Stimulated activated CD8-positive, alpha-beta memory T cell treated with anti-CD3 and anti-CD28 coated beads, Interleukin-4, amount 100 ng/mL, for 48 hours (primary cell): ENCODE measurements at places on chromosomes 5 and 9.

- no peak for DNase-seq
Observed at GRCh38 chr5:5637173-5637572, 214.7 kb downstream of the ICE1 start.

DNA sequence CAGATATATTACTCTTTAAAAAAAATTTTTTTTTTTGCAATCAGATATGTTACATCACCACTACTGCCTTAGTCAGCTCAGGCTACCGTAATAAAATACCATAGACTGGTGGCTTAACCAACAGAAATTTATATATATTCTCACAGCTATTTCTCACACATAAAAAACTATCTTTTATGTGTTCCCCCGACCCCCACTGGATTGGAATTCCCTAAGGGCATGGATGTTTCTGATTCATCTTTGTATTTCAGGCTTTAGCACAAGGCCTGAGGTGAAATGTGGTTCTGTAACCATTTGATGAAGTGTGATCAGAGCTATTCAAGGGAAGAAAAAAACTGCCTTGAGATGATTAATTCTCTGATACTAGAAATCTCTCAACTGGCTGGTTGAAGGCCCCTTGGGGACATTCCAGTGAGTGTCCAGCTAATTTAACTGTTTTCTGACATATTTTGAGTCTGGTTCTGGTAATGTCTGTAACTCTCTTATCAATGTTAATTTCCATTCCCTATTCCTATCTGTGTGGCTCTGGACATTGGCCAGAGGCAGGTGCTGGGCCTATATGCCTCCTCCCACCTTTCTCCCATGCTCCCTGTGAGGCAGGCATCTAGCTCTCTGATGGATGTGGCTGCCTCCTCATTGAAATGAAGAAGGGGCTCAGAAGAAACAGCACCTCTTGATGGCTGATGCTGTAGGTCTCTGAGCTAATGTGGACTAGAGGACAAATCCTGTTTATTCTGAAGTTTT is 2.5 kb downstream of the CD14 start:
- no peak for DNase-seq

- no peak for DNase-seq
Observed at GRCh38 chr5:130939059-130939458, 226.0 kb downstream of the HINT1 start.

GRCh38 chr5:124504081-124504916 is 242.1 kb downstream of the ZNF608 start:
- DNase-seq, result no peak

DNA sequence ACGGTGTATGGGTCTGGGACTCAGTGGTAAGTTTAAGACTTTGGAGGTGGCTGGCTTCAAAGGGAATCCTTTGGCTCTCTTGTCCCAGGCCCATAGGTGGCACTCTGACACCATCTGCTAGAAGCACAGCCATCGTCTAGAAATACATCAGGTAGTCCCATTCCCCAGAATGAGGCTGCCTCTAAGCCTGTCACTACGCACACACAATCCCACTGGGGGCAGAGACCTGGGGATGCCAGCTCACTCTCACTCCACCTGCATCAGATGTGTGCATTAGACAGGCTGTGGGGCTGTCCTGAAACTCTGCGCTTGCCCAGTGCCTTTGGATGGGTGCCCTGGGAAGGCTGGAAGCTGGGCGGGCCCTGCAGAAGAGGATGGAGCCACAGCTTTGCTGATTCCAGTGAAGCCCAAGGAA is 127.5 kb upstream of the PANK3 start:
- DNase-seq, result peak; percentile 34

GRCh38 chr9:116379821-116380220 is 226.2 kb downstream of the PAPPA start:
- no peak for DNase-seq

- no peak for DNase-seq
Observed at GRCh38 chr5:72558383-72558782, 51.2 kb upstream of the ZNF366 start.

DNA sequence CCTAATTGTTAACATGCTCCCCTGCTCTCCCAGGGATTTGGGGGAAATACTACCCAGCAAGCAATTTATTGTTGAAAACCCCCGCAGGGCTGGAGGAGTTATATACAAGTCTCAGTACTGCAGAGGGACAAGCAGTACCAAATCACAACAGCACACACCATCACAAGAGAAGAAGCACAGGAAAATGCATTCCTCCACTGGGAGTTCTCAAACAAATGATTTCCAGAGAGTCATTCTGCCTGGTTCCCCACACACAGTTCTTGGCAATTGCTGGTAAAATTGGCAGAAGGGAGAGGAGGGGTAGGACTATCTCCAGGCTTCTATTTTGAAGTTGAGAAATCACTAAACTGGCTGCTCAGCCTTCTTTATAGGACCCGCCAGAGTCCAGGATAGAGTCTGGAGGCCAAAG is 16.8 kb downstream of the SIL1 start:
- no peak for DNase-seq

DNA sequence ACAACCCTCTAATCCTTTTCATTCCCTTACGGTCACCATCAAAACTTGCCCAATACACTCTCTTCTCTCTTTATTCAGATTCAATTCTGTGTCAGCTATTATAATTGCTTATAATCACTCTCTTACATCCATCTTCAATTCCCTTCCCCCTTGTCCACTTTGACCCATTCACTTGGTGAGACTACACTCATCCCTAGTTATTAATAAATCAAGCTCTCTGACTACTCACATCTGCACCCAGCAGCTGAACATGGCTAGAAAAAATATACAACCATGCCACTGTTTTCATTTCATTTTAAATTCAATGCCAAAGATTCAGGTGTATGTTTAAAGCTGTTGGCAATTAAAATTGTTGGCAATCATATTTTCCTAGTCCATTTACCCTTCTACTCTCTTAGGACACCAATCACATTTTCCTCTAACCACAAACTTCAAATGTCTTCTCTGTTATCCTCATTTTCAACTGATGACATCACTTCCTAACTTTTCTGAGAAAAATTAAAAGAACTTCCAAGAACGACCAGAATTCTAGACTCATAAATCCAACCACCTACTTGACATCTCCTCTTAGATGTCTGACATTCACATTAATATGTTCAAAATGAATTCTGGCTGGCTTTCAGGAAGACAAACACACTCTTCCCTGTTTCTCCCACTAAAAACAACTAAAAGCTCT is 5.5 kb downstream of the C5orf15 start:
- DNase-seq, result no peak

DNA sequence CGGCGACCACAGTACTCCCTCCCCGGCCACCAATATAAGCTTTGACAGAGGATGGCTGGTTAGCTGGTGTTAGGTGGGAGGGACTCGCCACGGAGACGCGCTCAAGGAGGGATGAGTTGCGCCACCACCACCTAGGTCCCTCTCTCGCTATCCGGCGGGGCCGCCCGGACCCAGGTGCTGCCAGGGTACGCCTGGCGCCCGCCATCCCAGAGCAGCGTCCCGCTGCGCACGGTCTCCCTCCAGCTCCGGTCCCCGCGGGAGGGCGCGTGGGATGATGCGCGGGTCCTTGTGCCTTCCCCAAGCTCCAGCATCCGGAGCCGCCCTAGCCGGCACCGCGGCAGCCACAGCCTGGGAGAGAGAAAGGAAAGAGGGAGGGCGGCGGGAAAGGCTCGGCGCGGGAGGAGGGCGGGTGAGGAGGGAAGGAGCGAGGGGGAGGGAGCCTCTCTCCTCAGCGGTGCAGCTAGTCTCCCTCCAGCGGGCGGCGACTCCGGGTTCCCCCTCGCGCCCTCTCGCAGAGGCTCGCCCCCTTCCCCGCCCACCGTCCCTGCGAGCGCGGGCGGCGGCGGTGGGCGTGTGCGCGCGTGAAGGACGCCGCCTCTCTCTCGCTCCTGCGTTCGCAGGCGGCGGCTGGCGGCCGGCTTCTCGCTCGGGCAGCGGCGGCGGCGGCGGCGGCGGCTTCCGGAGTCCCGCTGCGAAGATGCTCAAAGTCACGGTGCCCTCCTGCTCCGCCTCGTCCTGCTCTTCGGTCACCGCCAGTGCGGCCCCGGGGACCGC is at the start of gene CAMK4:
CAMK4 (plus strand) TSS at position 598 of the 774 bp plus-strand sequence; CDS start at position 698, 100 bp downstream.
- peak; percentile 74 for DNase-seq

- DNase-seq, result no peak
Observed at GRCh38 chr9:3956081-3956671, 343.7 kb downstream of the GLIS3 start.

DNA sequence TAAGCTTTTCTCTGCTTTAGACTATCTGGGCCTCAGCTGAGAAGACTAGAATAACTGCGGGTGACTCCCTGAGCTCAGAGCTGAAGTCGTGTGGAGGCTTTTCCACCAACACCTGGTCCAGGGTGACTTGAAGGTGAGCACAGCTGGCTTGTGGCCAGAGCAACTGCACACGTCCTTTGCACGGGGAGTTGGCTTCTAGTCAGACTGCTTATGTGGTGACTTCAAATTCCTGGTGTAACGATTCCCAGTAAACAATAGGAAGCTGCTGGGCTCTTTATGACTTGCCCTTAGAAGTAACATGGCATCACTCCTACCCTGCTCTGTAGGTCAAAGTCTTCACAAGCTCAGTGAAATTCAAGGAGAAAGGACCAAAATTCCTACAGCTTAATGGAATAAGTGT is 800.6 kb upstream of the CDH6 start:
- no peak for DNase-seq

GRCh38 chr5:107282061-107282460 is 388.7 kb downstream of the EFNA5 start:
- DNase-seq, result no peak

- DNase-seq, result no peak
Observed at GRCh38 chr5:77824981-77825380, 48.8 kb upstream of the TBCA start.

GRCh38 chr9:131708226-131709002 is 31.5 kb downstream of the RAPGEF1 start:
- DNase-seq, result no peak

DNA sequence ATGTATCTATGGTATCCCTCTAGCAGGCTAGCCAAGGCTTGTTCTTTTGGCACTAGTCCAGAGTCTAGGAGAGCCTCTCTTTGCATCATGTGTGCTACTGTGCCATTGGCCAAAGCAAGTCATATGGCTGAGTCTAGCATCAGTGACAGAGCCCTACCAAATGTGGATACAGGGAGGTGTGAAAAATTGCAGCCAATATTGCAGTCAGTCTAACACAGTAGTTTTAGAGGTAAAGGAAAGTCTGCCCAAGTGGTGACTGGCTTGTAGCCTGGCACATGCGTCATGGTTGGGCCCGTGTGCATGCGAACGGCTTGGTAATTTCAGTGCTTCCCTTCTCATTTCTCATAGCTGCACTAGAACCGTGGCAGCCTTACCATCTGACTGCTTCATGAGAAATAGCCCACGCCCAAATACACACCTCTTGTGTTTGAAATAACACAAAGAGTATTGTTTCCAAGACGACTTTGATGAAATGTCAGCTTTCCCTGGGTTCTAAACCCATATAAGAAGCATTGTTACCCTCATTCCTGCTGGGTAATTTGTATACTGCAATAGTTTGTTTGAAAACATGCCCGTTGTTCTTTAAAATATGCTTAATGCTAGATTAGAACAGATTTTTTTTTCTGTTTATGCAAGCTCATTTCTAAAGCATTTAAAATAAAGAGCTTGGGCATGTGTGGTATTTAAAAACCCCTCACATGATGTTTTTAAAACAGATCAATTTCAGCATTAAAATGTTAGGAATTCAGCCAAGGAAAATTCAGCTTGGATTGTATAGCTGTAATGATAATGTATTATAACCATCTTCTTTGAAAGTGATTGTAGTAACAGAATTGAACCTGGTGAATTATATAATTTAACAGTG is 113.2 kb downstream of the TLE4 start:
- no peak for DNase-seq

GRCh38 chr5:107968406-107968843 is 297.7 kb upstream of the EFNA5 start:
- no peak for DNase-seq

GRCh38 chr5:9555961-9556360 is 10.1 kb upstream of the SEMA5A start:
- DNase-seq, result no peak

- no peak for DNase-seq
Observed at GRCh38 chr9:114170771-114171461, 15.6 kb downstream of the COL27A1 start.

DNA sequence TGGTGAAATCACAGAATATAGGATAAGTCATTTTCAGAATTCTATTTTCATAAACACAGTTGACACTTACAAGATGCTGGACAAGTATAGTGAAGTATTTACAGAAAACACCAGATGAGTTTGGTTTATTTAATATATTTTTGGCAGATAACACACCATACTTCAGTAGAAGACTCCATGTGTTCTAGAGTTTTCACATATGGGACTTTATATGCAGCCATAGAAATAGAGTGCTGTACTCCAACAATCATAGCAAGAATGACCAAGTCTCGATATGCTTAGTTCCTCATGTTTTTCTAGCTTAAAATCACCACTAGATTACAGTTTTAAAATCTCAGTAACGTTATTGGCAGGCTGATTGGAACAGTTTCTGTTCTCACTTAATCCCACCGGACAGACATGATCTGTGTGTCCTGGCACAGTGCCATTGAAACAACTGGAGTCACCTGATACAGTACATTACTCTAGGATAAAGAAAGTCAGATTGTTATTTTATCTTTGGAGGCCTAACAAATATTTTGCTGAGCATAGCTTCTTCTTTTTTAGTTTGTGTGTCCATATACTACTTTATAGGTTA is 45.8 kb upstream of the ERBIN start:
- DNase-seq, result no peak

GRCh38 chr5:103706939-103707682 is 144.5 kb upstream of the NUDT12 start:
- no peak for DNase-seq

DNA sequence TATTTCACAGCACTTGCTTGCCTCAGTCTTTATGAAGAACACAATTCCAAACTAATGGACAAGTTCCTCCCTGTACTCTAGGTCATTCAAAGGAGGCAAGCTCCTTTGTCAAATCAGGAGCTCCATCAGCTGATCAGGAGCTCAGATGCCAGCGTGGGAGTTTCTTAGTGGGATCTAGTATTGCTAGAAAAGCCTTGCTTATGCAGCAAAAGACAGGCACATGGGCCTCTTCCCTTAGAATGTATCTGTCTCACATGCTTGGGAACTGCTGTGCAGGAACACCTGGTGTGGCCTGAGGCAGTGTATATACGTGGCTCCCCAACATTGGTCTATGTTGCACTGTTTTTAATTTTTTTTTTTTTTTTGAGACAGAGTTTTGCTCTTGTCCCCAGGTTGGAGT is 21.4 kb upstream of the HAVCR1 start:
- DNase-seq, result no peak

DNA sequence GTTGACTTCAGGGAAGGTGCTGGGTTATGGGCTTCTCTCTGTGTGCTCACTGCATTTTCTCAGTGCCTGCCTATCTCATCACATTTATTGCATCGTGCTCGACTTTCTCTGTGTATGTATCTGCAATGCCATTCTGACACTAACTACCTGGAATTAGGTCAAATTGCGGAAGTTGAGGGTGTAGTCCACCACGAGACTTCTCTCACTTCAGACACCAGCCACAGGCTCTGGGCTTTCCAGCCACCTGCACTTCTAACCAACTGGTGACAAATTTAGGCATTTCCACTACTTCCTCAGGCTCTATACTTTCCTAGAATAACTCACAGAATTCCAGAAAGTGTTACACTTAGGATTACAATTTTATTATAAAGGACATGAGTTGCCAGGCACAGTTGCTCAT is 188.6 kb upstream of the ZNF608 start:
- DNase-seq, result no peak

GRCh38 chr5:141806626-141807025 is 71.6 kb downstream of the PCDH1 start:
- DNase-seq, result no peak

GRCh38 chr5:119393746-119394145 is 37.9 kb downstream of the TNFAIP8 start:
- no peak for DNase-seq
